ENCODE measurements at places on chromosomes 4 and X.

DNA sequence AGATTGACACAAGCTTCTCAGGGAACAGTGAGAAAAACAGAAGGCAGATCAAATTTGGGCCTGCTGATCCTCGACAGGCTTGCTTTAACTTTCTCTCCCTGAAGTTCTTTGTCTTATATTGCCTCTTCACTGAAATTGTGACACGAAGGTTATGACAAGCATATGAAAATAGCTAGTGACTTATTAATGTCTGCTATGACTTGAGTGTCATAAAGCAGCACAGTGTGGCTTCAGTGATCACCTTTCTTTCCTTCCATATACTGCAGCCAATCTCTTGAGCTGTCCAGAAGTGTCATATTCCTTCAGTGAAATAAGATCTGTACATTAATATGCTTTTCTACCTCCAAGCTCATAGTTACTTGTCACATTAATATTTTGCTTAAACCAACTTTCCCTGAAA lies 870.2 kb downstream of the C4orf33 start:
- no peak for DNase-seq

GRCh38 chr4:89712141-89712540 lies 124.8 kb downstream of the SNCA start:
- no peak for DNase-seq

DNA sequence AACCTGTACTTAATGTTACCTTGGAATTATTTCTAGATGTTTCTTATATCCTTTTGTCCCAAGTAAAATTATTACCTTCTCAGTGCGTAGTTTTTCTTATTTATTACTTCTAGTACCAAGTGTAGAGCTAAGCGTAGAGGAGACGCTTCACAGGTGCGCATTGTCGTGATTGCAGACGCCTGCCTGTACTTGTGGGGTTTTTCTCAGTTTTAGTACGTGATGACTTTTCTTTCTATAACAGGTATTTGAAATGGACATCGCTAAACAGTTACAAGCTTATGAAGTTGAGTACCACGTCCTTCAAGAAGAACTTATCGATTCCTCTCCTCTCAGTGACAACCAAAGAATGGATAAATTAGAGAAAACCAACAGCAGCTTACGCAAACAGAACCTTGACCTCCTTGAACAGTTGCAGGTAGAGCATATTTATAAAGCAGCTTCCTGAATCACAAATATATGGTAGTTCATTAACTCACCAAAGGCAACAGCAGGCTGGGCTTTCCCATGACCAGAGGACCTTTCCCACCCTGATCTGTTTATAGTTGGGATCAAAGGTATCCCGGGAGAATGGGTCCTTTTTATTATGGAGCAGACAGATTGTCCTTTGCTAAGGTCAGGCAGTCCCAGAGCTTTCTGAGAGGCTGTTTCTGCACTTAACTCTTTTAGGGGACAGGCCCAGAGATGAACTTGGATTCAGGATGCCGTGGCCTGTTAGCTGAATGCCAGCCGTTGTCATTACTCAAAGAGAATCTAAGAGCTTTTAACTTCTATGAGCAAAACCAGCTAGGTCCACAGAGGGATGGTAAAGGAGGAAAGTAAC lies 172.9 kb downstream of the PTTG2 start:
- DNase-seq: no peak

DNA sequence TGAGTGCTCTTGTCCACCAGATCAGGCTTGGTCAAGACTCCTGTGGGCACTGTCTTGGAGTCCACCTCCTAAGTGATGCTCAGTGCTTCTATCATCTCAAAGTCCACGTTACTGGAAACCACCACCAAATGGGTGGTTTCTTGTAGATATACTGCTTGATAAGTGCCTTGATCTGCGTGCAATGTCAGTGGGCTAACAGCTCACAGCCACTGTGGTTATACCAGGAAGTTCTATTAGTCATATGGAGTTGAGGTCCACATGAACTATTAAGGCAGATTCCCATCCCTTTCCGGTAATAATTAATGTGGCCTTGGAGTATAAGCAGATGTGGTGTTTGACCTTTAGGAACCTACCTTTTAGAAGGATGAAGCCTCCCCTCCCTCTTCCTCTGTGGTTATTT lies 161.9 kb downstream of the ZNF518B start:
- no peak for DNase-seq

- DNase-seq: no peak
Measured at GRCh38 chr4:108191269-108191914, 22.7 kb upstream of the LEF1 start.

GRCh38 chr4:98614662-98615061 lies 43.7 kb downstream of the TSPAN5 start:
- no peak for DNase-seq

DNA sequence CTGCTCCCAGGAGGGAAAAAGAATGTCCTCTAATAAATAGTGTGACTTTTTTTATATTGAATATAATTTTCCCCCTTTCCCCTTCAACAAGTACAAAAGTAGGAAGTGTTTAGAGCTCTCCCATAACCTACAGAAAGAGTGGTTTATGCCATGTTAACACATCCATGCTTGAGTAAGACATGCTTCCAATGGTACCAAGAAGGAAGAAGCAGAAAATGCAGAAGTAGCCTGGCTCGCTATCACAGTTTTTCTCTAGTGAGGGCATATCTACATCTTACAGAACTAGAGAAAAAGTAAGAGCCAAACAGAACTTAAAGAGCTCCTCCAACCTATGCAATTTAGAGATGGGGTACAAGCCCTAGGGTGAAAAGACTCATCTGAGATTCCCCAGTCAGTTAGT lies 82.5 kb downstream of the ARHGEF9 start:
- DNase-seq: no peak

DNA sequence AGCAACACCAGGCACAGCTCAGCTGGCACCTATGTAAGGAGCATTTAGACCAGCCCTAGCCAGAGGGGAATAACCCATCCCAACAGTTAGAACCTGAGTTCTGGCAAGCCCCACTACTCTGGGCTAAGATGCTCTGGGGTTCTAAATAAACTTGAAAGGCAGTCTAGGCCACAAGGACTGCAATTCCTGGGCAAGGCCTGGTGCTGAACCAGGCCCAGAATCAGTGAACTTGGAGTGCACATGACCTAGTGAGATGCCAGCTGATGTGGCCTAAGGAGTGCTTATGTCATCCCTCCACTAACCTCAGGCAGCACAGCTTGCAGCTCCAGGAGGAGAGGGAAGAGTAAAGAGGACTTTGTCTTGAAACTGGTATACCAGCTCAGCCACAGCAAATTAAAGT lies 7.6 kb upstream of the PRRG3 start:
- DNase-seq: no peak

DNA sequence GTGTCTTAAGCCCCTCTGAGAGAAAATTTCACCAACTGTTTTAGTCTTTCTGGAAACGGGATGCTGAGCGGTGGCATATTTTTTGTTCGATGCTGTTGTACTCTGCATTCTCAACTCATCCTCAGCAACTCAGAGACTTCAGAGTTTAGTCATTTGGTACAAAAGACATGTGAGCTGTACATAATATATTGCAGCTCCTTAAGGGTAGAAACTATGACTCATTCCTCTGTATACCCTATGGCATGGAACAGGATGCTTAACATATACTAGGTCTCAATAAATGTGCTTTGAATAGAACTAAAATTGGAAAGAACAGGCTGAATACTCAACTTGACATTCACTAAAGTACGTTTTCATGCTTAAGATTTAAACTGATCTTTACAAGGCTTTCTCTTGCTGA lies 130.5 kb upstream of the SLITRK2 start:
- DNase-seq: no peak

DNA sequence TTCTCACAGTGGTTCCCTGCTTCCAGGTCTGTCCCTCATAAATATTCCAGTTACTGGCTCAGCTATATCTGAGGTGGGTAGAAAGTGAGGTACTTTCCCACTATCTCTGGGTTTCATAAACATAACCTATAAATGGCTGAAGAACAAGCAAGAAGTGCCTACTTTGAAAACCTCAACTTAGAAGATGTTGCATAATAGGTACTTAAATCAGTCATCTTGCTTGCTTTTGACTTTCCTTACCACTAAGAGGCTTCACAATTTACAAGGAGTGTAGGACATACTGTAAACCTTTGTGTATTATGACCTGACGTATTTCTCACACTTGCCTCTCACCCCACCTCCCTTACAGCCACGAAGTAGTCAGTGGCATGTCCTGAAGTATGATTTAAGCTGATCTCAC lies 145.9 kb downstream of the PCDH19 start:
- DNase-seq: no peak

DNA sequence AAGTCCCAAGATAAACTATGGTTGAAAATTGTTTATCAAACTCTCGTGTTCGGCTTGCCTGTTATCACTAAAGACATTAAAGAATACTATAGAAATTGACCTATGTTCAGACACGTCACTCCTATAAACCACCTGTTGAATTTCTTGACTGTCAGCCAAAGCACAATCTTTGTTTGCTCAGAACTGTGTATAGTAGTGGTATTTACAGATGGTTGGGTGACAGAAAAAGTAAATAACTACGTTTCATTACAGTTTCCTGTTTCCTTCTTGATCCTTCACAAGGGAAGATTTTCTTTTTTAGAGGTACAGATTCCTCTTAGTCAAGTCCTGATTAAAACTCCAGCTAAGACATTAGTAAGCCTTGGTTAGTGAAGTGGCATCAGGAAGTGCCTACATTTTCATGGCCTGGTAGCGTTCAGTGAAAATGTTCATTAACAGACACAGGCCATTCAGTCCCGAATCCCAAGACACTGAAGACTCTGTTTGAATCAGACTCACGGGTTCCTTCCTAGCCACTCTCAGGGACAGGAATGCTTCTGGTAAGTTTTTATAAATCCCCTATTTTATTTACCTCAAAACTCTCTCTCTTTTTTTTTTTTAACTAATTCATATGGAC lies at the start of gene SMIM31:
Gene SMIM31 (plus strand): TSS at position 259 of the 616 bp plus-strand sequence. CDS start 16,313 bp downstream, outside the sequence.
- peak; percentile 75 for DNase-seq

DNA sequence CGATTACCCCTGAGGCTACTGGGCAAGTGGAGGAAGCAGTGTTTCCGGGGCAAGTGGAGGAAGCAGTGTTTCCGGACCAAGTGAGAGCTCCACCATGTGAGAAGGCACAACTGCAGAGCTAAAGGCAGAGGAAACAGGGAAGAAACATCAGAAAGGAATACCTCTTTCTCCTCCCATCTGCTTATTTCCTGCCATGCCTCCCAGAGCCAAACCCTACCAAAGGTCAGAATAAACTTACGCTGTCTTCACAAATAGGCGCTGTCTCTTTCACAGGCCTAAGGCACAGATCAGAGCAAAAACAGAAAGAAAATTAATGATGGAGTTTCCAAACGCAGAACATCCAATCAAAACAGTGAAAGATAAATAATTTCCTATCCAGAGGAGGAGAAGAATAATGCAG lies 153.0 kb downstream of the ATOH1 start:
- DNase-seq: no peak

GRCh38 chr4:112808001-112808400 lies 171.1 kb downstream of the LARP7 start:
- DNase-seq: no peak

DNA sequence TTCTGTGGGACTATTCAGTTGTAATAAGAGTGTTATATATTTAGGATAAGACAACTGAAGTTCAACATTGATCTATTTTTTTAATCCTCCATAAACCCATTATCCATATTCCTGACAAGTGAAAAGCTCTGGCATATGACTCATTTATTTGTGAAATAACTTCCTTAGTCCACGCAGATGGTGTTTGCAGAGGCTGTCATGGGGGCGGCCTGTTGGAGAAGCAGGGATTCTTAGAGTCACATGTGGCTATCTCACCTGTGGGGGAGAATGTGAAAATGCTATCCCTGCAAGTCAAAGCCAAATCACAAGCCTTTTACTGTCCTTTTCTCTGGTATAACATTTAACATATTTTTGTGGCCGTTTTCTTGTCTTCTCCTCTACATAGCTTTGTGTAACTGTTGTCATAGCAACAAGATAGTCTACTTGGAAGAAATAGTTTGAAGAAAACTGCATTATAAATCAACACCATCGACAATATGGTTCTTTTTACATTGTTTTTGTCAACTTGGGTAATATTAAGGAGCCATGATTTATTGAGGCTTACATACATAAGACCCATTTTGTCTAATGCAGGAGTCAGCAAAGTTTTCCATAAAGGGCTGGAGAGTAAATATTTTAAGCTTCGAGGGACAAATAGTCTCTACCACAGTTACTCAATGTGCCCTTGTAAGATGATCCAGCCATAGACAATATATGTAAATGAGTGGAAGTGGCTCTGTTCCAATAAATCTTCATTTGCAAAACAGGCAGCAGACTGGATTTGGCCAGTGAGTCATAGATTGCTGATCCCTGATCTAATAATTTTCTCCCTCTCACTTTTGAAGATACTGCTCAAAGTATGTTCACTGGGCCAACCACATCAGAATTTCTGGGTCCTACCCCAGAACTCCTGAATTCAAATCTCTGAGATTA lies 395.0 kb downstream of the DTHD1 start:
- peak; percentile 37 for DNase-seq

- DNase-seq: no peak
Measured at GRCh38 chrX:53357799-53358530, 64.5 kb downstream of the SMC1A start.

GRCh38 chr4:145490361-145490760 lies 8.7 kb downstream of the SMAD1 start:
- DNase-seq: no peak

DNA sequence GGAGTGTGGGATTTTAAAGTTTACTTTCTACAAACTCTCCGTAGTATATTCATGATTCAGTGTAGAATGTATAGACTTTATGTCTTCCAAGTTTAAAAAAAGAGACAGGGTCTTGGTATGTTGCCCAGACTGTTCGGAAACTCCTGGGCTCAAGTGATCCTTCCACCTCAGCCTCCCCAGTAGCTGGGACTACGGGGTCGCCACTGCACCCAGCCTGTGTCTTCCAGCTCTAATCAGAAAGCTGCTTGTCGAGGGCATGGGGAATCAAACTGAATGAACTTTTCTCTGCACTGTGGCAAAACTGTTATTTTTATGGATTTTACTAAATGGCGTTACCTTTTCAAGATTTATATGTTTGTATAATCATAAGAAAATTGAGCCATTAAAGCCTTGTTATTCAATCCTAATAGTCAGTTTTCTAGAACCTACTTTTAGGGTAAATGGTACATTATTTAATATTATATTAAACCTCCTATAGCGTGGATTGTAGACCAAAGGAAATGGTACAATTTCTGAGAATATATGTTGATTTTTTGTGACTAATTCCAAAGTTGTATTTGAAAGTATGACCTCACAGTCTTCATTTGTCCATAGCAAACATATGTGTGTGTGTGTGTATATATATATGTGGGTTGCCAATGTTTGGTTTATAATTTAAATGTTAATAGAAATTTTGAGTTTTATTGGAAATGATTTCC lies 1.1 kb downstream of the BLOC1S4 start:
- DNase-seq: no peak

DNA sequence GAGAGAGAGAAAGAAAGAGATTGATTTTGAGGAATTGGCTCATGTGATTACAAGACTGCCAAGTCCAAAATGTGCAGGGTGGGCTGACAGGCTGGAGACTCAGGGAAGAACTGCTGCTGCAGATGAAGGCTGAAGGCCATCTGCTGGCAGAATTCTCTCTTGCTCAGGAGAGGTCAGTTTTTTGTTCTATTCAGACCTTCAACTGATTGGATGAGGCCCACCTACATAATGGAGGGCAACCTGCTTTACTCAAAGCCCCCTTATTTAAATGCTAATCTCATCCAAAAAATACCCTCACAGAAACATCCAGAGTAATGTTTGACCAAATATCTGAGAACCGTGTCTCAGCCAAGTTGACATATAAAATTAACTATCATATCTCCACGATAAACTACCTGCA lies 38.2 kb upstream of the MAMLD1 start:
- no peak for DNase-seq

Data from LNCaP clone FGC (cell line).